Stimulated activated CD4-positive, alpha-beta T cell treated with anti-CD3 and anti-CD28 coated beads, Interleukin-12 subunit alpha, Interleukin-12 subunit beta, amount 100 ng/mL, for 4 hours (primary cell): ENCODE measurements at places on chromosomes 16 and 17.

- DNase-seq = no peak
These were observed 21.2 kb downstream of the SGF29 start for GRCh38 chr16:28574925-28575324.

DNA sequence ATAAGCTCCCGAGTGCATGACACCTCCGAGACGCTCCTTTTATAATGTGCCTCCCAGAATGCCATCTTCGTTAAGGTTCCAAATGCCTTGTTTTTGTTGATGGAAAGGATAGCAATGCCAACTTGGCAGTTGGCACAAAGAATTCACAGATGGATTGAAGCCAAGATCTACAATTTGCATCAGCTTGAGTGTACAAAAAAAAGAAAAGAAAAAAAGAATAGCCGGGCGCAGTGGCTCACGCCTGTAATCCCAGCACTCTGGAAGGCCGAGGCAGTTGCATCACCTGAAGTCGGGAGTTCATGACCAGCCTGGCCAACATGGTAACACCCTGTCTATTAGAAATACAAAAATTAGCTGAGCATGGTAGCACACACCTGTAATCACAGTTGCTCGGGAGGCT lies 7.6 kb downstream of the TBC1D16 start:
- no peak for DNase-seq

- DNase-seq = no peak
These were observed 253.7 kb downstream of the NTN1 start for GRCh38 chr17:9274973-9275372.

DNA sequence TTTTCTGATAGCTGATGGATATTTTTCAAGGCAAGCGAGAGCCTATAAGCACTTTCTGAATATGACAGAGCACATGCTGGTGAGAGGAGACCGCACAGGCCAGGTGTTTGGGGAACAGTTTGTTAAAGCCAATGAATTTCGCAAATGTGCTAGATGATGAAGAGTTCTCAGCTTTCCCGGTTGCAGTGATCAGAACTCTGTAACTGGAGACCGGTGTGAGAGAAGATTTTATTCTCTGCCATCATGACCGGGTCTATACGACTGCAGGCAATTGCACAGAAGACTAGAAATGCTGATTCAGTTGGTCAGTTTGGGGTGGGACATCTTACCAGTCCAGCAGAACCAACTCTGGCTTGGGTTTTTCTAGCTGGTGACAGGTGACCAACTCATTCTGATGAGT lies 25.4 kb downstream of the SMTNL2 start:
- no peak for DNase-seq

DNA sequence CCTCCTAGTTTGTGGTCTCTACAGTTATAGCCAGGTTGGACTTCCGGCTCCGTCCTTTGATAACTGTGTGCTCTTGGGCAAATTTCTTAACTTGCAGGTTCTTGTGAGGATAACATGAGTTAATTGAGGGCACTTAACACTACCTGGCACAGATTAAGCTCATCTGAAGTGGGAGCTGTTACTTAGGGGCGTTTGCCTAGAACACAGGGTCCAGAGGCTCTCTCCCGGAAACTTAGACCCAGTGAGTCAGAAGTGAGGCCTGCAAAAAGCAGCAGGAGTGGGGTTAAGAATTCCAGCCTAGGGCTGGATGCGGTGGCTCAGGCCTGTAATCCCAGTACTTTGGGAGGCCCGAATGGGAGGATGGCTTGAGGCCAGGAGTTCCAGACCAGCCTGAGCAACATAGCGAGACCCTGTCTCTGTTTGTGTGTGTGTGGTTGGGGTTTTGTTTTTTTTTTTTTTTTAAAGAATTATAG lies 1.4 kb downstream of the MVP start:
- no peak for DNase-seq

DNA sequence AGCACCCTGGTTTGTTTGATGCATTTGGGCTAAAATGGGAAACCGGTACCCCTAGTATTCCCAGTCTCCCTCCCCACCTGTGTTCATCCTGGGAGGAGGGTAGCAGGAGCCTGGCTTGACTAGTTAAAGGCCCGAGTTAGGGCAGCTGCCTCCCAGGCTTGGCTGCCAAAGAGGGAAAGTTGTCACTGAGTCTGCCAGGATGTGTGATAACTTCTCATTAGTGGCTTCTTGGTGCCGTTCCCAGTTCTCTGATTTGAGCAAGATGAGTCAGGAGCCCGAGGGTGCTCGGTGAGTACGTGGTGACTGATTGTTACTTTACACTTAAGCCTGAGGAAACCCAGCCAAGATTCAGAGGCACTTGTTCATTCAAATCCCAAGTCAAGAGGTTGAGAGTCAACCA lies 2.5 kb downstream of the KRT32 start:
- no peak for DNase-seq

- no peak for DNase-seq
These were observed 25.3 kb downstream of the VWA3A start for GRCh38 chr16:22117609-22118008.

DNA sequence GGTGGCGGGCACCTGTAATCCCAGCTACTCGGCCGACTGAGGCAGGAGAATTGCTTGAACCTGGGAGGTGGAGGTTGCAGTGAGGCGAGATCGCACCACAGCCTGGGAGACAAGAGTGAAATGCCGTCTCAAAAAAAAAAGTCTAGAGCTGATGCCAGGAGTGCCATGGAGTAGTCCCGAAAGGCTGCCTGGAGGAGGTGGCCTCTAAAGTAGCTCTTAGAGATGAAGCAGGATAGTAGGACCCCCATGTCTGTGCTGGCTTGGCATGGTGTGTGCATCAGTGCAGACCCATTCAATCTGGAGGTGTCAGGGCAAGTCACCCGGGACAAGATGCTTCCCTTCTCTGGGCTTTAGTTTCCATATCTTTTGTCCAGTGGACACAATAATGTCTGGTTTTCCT lies 6.3 kb downstream of the RAP1GAP2 start:
- DNase-seq = no peak

GRCh38 chr17:81386141-81386645 lies 9.1 kb upstream of the BAHCC1 start:
- no peak for DNase-seq

DNA sequence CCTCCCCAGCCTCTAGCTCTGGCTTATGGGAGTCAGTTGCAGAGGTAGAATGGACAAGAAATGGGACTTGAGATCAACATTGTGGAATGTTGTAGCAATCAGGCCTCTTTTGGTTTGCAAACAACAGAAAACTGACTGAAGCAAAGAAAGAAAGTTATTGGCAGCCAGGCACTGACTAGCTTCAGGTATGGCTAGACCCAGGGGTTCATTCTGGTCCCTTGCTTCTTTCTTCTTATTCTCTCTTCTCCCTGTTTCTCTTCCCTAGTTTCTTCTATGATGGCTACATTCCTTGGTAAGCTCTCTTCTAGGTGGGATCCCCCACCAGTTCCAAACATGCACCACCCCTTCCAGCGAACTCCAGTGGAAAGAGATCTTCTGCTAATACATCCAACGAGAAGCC lies 154.3 kb downstream of the CPPED1 start:
- no peak for DNase-seq

DNA sequence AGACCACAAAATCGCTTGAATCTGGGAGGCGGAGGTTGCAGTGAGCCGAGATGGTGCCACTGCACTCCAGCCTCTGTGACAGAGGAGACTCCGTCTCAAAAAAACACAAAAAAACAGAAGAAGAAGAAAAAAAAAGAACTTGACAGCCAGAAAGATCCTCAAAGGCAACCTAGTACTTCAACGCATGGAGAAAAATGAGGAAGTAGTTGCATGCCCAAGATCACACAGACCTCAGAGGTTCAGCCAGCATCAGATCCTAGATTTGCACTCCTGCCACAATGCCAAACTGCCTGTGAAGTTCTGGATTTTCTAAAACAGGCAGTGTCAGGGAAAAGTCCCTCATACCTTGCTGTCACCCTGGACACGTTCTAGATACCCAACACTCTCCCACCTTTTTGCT lies 1.5 kb downstream of the ATPAF2 start:
- no peak for DNase-seq

- DNase-seq = no peak
These were observed 10.5 kb downstream of the CCR7 start for GRCh38 chr17:40554646-40555295.

- DNase-seq = no peak
These were observed 48.4 kb downstream of the RNF157 start for GRCh38 chr17:76191896-76192295.

DNA sequence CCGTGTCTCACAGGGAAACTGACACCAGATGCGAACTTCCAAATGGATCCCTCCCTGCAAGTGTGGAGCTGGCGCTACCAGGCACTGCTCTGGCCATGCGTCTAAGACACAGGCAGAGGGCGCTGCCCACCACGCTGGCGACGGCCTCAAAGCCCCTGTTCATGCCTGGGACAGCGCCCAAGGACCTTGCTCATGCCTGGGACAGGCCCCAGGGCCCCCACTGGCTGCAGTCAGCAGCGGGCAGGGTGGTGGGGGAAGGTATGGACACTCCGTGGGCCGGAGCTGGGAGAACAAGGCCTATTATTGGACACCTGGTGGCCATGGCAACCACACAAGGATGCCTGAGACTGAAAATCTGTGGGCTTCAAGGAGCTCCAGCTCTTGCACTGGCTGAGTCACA lies 8.8 kb downstream of the ZG16B start:
- peak; percentile 50 for DNase-seq
